ENCODE measurements at places on chromosomes 2 and 18. TPM values are rescaled to one million over a fixed set of nuclear protein-coding genes. Genes with fewer than 3 reads are reported as not detected.

The QPCT gene
- total RNA-seq: 19.7 TPM

The SERPINB5 gene
- 0.29 TPM for total RNA-seq

The INO80C gene
- 3.5 TPM for total RNA-seq

The CPLX4 gene
- total RNA-seq: not detected

The BCL11A gene
- under 0.01 TPM for total RNA-seq

The PLEKHA3 gene
- total RNA-seq: 4.8 TPM

The RAB6D gene
- not detected for total RNA-seq

The UBXN4 gene
- total RNA-seq: 74.5 TPM

The CAPN14 gene
- 0.33 TPM for total RNA-seq

The MBP gene
- 3.8 TPM for total RNA-seq

The FBXO15 gene
- total RNA-seq: 1.2 TPM

The BOLL gene
- not detected for total RNA-seq

The EMILIN2 gene
- 16.3 TPM for total RNA-seq

The SLC38A11 gene
- 0.29 TPM for total RNA-seq

The GULP1 gene
- total RNA-seq: 56.6 TPM

The TNS1 gene
- 114 TPM for total RNA-seq

The NMUR1 gene
- total RNA-seq: 0.17 TPM

The MYO7B gene
- total RNA-seq: not detected

The ARHGEF4 gene
- total RNA-seq: 1.3 TPM

The DLX1 gene
- total RNA-seq: 0.15 TPM

The KCNK3 gene
- total RNA-seq: under 0.01 TPM

The KIF3C gene
- 11.3 TPM for total RNA-seq

The C2orf66 gene
- total RNA-seq: 0.17 TPM

The SETBP1 gene
- 3.6 TPM for total RNA-seq

The TUBA4B gene
- total RNA-seq: not detected

The GBX2 gene
- total RNA-seq: not detected

The SMAD7 gene
- total RNA-seq: 9.3 TPM

The PCARE gene
- total RNA-seq: not detected

The DOCK10 gene
- total RNA-seq: 36.9 TPM

The LMAN2L gene
- total RNA-seq: 38.9 TPM

The GALR1 gene
- total RNA-seq: not detected

The ECEL1 gene
- total RNA-seq: not detected

The DSG2 gene
- 0.73 TPM for total RNA-seq

The TRIM43 gene
- total RNA-seq: not detected

The SPEG gene
- 21.7 TPM for total RNA-seq
